ENCODE measurements at places on chromosomes 7 and 10.

GRCh38 chr7:41219276-41219675 is 483.6 kb downstream of the INHBA start:
- DNase-seq: no peak

DNA sequence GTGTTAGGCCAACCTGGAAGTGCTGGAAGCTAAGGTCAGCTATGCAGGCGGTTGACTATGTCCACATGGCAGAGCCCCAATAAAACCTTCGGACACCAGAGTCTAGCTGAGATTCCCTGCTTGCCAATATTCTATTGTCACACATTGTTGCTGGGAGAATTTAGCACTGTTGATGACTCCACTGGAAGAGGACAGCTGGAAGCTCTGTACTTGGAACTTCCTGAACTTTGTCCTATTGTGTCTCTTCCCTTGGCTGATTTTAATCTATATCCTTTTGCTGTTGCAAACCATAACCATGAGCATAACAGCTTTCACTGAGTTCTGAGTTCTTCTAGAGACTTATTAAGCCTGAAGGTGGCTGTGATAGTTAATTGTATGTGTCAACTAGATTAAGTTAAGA is 12.0 kb downstream of the XRCC2 start:
- DNase-seq: no peak

GRCh38 chr7:159049266-159050025 is 95.2 kb downstream of the VIPR2 start:
- DNase-seq: no peak

DNA sequence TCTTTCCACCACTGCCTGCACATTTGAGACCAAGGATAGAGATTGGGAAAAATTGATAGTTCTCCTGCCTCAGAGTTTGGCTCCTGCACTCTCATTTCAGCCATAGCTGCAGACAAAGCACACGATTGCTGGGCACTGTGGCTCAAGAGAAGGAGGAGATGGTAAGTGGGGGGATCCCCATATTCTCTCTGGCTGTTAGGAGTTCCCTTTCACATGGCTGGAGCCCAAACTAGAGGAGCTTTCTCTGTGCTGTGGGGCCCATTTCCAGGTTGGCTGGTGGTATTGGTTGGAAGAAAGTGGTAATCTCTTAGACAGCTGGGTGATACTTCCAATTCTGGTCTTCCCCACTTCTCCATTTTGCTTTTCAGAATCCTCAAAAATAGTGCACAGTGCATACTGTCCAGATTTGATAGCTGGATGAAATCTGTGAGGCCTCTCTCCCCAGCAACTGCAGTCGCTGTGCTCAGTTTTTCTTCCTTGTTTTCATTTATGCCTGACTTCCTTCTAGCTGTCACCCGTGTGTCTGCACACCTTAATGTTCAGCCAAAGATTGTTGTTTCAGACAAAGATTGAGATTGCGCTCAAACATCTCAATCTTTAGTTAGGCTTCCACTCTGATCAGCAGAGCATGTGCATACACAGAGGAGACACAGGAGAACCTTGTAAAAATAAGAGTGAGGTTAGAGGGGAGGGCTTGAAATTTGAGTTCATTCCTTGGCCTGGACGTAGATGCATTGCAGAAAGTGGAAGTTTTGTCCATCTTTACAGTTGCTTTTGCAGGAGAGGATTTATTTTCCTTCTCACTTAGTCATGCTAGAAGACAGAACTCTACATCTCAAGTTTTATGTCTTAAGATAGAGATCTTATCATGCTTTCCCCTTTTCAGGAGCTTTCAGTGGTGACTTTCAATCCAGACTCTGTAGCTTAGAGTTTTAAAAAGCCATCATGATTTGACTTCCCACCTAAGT is 28.6 kb downstream of the RABGEF1 start:
- no peak for DNase-seq

DNA sequence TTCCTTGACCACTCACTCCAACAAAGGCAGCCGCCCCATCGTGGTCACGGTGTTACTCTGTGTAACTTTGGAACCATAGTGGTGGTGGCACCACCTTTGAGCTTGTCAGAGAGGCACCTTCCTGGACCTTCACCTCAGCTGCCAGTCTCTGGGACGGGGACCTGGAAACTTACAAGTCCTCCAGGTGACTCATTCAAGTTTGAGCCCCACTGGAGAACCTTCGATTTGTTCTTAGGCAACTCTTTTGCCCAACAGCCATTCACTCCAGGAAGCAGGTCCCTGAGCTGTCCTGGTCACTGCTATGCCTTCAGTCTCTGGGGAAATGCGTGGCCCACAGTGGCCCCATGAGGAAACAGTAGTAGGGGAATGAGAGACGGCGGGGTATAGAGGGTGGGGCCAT is 17.2 kb downstream of the STX1A start:
- DNase-seq: no peak

GRCh38 chr10:98260350-98260749 is 7.6 kb downstream of the LOXL4 start:
- no peak for DNase-seq

- DNase-seq: no peak
Measured at GRCh38 chr10:131694781-131695495, 205.9 kb upstream of the PPP2R2D start.
